Aorta (tissue), 5 donors: ENCODE measurements at places on chromosomes 1 and 21. TPM values are rescaled to one million over a fixed set of nuclear protein-coding genes. Genes with fewer than 3 reads are reported as not detected.

Gene GRHL3
- not detected for total RNA-seq

Gene AMY2A
- 4.2 TPM for total RNA-seq

Gene SMPDL3B
- total RNA-seq, result not detected

Gene KRTAP11-1
- not detected for total RNA-seq

Gene SPATA21
- not detected for total RNA-seq

GRCh38 chr1:172723251-172723650 lies 64.3 kb downstream of the FASLG start:
- DNase-seq, result no peak

DNA sequence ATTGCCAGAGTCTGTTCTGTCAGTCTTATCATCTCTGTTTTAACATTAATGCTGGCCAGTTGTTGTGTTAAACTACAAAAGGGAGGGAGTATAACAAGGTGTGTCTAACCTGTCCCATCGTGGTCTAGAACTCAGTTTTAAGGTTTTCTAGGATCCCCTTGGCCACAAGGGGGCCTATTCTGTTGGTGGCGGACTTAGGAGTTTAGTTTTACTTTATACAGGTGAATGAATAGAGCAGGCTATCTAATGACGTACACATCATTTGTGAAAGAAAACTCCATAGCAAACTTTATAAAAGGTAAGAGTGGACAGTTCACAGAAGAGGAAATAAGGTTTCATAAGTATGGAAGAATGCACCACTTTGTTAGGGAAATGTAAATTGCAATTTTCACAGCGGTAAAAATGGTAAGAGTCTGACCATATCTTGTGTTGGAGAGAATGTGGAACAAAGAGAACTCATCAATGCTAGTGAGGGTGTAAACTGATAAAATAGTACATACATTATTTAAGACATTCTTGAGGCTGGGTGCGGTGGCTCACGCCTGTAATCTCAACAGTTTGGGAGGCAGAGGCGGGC lies 2.5 kb upstream of the ATF6 start:
- no peak for DNase-seq

GRCh38 chr1:41520951-41521752 lies 36.7 kb upstream of the EDN2 start:
- DNase-seq, result no peak

DNA sequence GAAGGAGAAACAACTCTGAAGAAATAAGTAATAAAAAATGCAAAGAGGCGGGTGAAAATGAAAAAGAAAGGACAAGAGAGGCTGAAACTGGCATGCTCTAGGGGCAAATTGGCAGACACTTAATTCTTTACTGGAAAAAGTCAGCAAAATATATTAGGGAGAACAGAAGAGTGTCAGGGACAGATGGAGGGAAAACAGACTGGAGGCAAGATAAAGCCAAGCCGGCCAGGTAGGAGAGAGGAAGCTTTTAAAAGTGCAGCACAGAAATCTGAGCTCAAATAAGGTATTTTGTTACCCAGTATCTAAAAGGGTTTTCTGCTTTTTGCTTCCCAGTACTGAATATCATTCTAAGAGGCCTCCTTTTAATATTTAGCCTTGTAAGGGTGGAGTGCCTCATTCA lies 339.3 kb downstream of the PAPPA2 start:
- DNase-seq, result no peak

DNA sequence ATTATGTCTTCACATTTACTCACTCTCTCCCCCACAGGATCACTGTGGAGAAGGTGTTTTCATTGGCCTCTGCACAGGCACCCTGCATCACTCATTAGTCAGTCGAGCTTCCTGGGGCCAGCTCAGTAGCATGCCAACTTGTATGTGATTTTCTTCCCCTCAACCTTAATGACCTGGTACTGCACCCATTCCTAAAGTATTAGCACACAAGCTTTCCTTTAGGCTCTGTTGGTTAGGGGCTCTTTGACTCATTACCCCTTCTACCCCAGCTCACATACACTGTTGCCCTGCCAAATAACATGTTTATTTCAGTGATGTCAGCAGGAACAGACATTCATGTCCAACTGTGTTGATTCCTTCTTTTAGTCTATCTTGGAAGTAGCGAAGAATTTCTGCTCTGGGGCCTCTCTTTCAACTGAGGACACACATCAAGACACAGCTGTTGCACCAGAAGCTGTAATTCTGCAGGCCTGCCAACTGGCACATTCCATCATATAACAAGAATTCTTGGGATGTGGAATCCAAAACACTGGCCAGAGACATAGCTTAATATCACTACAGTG lies 603.5 kb upstream of the ADAMTS5 start:
- DNase-seq, result peak; percentile 79

GRCh38 chr1:212182171-212182570 lies 103.0 kb upstream of the PPP2R5A start:
- DNase-seq, result no peak

DNA sequence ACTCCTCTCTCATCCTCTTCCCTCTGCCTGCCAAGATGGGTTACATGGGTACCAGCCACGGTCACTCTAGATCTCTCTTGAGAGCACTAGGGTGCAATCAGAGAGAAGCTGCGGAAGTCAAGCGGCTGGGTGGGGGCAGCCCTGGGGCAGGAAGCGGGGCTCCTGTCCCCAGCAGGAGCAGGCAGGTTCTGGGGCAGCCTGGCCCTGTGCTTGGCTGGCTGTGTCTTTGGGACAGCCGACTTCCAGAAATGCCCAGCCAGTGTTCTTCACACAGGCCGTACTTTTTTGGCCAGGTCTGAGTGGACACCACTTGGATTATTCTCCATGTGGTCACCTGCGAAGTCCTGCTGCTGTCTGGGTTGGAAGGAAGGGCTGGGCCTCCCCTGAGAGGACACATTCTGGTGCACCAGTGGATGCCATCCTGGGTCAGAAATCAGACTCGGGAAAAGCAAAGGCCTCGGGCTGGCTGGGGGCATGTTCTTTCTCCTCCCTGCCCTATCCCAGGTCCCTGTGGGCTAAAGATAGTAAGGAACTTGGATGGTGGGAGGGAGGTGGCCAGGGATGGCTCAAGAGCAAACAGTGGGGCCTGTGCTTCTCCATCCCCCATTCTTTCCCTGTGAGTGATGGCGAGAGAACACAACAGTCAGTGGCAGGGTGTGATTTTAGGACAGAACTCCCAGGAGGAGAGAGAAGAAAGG lies 93.7 kb downstream of the ITPKB start:
- DNase-seq, result peak; percentile 55

- DNase-seq, result no peak
Measured at GRCh38 chr1:209989525-209989924, 51.5 kb downstream of the SYT14 start.

DNA sequence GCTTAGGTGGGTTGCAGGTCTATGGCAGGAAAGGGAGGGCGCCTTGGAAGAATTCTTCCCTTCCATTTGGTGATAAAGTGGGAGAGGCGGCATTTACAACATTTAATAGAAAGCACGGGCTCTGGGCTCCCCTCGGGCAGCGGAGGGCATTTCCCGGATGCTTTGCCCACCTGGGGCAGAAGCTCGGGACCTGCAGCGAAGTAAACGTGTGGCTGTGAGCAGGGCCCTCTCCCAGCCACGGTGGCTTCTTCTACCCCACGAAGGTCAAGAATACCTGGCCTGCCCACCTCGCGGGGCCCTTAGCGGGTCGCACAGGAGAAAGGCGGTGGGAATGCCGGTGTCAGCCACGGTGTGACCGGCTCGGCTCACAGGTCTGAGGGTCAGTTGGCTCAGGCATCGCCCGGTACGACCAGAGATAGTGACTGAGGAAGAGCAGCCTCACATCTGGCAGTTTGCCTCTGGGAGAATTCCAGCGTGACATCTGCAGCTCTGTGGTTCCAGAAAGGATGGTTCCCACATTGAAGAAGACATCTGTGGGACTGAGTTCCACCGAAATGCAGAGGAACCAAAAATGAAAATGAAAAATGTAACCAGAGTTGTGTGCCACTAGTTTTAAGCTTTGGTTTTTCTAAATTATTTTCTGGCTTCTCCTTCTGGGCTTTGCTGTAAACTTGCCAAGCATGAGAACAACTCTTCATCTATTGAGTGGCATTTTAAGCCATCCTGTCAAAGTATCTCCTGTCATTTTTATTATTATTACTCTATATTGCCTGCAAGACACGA lies 720 bp upstream of the F3 start:
- peak; percentile 76 for DNase-seq

DNA sequence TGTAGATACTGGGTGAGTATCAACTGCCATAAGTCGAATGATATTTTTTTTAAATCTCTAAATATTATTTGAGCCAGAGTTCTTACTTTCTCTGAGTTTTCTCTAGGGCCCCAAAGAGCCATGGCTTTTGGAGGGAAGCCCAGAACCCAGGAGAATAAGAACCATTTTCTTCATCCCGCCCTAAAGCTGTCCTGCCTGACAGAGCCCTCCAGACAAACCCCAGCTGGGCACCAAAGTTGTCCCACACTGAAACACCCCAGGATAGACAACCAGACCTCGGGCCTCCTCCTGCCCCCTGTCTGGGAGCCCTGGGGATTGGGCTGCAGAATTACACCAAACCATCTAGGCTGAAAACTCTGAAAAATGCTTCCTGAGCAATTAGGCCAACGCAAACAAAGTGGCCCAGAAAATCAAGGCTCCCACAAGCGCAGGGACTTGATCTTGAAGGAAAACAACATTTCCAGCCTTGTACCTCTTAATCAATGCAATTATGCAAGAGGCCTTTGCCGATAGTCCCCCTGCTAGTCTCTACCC lies 113.1 kb downstream of the RRAGC start:
- DNase-seq, result no peak

- no peak for DNase-seq
Measured at GRCh38 chr1:9119745-9120144, 9.2 kb downstream of the GPR157 start.

DNA sequence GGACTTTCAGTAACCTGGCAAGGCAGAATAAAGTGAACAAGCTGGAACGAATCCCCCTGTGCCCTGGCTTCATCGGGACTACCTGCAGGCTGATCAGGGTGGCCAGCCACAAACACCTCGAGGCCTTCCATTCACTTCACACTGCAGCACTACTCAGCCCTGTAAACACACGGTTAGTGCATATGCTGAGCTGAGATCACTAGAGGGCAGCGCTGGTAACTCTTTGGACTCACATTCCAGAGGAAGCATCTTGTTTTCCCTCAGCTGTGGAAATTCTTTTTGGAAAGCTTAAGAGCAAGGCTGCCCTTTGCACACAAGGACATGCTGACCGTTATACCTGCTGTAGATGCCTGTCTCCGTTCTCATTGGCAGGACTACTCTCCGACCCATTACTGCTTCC lies 32.1 kb downstream of the PCSK9 start:
- no peak for DNase-seq

GRCh38 chr1:150132372-150132771 lies 17.3 kb upstream of the PLEKHO1 start:
- no peak for DNase-seq

DNA sequence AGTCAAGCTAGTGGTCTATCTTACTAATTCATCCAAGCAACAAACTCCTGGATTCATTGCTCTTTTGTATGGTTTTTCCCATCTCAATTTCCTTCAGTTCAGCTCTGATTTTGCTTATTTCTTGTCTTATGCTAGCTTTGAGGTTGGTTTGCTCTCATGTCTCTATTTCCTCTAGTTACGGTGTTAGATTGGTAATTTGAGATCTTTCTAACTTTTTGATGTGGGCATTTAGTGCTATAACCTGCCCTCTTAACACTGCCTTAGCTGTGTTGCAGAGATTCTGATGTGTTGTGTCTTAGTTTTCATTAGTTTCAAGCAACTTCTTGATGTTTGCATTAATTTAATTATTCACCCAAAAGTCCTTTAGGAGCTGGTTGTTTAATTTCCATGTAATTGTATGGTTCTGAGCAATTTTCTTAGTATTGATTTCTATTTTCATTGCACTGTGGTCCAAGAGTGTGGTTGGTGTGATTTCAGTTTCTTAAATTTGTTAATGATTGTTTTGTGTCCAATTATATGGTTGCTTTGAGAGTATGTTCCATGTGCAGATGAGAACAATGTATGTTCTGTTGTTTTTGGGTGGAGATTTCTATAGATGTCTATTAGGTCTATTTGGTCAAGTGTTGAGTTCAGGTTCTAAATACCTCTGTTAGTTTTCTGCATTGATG lies 154.6 kb downstream of the PLPPR5 start:
- no peak for DNase-seq

DNA sequence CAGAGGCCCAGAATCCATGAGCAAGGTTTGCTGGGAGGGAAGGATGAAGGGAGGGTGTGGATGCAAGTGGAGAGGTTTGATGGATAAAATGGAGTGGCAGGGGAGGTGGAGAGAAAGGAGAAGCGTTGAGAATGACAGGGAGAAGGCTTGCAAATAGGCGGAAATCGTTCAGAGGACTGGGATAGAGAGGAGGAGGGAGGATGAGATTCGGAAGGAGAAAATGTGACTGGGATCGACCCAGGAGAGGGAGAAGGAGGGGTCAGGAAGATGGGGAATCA lies 376 bp downstream of the AVPR1B start:
- DNase-seq, result no peak

- DNase-seq, result no peak
Measured at GRCh38 chr1:6822530-6823359, 37.5 kb downstream of the CAMTA1 start.

- no peak for DNase-seq
Measured at GRCh38 chr1:31423418-31423947, 10.5 kb downstream of the SERINC2 start.

- no peak for DNase-seq
Measured at GRCh38 chr1:205615789-205616188, 16.0 kb downstream of the ELK4 start.

- DNase-seq, result no peak
Measured at GRCh38 chr1:99490031-99490430, 155.9 kb upstream of the PALMD start.

- DNase-seq, result no peak
Measured at GRCh38 chr1:51473331-51474115, 45.5 kb downstream of the EPS15 start.

DNA sequence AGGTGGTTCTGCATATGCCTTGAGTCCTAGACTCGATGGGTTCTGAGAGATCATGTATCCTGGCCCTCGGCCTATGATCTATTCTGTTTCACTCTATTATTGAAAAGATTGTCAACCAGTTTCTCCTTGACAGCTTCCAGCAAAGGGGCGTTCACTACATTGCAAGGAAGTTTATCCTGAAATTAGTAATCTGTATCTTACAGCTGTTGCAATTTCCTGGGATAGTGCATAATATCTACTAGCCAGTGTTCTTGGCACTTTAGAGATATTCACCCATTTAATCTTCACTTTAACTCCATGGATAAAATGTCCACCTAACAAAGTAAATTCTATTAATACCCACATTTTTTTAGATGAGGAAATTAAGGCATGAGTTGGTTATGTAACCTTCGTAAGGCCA lies 203.6 kb downstream of the TGFB2 start:
- DNase-seq, result no peak

GRCh38 chr1:179340918-179341317 lies 24.9 kb upstream of the AXDND1 start:
- no peak for DNase-seq

DNA sequence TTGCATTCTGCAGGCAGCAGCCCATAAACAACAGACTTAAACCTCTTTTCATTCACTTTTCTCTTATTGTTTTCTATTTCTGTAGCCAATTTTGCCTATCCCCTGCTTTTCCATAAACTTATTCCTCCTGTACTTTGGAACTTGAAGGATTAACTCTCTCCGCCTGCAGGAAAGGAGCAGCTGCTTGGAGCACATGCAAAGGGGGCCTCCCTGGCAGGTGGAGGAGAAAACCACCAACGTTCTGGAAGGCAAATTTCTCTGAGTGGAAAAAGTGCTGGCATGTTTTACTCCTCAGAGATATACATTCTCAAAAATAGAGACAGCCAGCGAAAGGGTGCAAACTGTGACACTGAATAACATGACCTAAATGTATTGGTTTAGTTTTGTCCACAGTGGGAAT lies 33.6 kb downstream of the RGS21 start:
- DNase-seq, result no peak
